ENCODE measurements at places on chromosomes 4 and X. TPM values are rescaled to one million over a fixed set of nuclear protein-coding genes. Genes with fewer than 3 reads are reported as not detected.

Gene SLC39A8
- 27.0 TPM for polyA plus RNA-seq

Gene ODAPH
- not detected for polyA plus RNA-seq

DNA sequence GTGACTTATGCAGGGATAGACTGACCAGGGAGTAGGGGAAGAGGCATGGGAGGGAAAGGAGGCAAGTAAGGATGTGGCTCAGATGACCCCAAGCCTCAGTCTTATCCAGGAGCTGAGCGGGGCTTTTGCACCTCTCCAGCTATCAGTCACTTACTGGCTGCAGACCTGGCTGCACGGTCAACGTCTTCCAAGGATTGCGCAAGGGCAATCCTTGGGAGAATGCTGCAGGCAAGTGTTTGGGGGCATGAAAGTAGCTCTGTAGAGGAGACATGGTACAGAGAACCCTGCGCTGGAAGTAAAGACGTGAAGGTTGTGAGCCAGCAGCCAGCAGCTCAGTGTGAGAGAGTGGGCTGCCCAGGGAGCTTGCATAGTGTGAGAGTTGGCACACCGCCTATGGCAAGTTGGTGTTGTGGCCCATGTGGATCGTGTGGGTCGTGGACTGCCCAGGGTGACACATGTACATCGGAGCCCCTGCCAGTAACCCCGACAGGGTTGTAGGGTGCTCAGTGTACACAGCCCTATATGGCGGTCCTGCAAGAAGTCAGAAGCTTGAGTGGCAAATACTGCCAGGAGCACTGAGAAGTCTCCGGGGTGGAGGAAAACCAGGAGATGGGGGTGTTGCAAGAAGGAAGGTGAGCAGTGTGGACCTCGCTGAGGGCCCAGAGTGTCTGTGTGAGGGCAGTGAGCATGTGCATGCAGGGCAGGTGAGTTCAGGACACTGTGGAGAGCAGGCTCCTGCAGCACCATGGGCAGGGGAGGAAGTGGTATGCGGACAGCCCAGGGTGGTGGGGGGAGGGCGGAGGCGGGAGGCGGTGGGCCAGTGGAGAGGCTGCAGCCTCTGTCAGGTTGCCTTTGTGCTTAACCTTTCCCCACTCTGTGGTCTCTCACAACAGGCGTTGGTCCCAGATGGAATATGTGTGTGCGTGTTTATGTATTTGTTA is 50.9 kb downstream of the KIT start:
- DNase-seq, result no peak

GRCh38 chrX:103919270-103919637 is 43.2 kb upstream of the TMSB15B start:
- DNase-seq, result no peak

- no peak for DNase-seq
Measured at GRCh38 chrX:65035446-65035770, 59.2 kb upstream of the ZC4H2 start.

GRCh38 chrX:21014326-21014725 is 359.9 kb upstream of the CNKSR2 start:
- DNase-seq, result no peak

Gene PNMA6F
- polyA plus RNA-seq, result 0.15 TPM

Gene LIMCH1
- polyA plus RNA-seq, result 108 TPM

- DNase-seq, result no peak
Measured at GRCh38 chrX:8868070-8868773, 67.0 kb upstream of the FAM9A start.

DNA sequence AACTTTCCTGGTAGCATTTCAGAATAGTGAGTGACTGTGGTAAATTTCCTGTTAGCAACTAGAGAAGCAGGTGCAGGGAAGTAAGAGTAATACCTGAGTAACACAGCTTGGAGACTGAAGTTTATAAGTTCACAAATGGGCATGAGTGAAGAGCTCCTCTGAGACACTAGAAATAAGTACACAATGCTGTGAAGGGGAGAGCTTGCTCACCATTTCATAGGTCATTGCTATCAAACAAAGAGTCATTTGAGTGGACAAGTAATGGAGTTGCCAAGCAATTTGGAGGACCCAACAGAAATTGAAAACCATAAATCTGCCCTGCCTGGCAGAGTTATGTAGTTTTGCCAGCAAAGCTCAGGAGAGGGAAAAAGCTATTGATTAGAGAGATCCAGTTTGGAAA is 523.6 kb downstream of the TRAM1L1 start:
- no peak for DNase-seq

GRCh38 chr4:115110191-115111181 is 2.9 kb downstream of the NDST4 start:
- peak; percentile 51 for DNase-seq

Gene UGT2B10
- not detected for polyA plus RNA-seq

- no peak for DNase-seq
Measured at GRCh38 chrX:55161581-55161980, 58.6 kb upstream of the PAGE5 start.

DNA sequence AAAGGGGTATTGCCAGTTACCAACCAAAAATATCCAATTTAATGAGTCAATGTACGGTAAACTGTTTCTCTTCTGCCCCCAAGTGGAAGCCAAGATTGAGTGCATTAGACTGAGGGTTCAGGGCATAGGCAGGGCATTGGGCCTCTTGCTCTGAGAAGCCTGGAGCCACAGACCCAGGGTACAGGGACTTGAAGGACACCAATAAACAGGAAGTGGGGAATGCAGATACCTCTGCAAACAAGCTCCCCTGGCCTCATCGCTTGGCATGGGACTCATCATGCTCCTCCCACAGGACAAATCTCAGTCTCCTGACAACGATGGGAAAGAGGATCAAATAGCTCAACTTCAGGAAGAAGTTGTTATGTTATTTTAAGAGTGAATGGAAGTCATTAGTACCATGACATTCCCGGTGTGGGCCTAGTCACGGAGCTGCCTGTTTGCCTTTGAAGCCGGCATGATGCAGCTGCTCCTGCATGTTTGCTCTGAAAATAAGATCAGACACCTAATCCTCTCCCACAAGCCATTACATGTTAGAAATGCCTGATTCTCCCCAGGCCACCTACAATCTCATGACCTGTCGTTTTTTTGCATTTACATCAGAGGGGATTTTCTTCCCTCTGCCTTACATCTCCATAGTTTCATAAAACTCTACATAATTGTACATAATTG is 224.2 kb downstream of the RCHY1 start:
- DNase-seq, result peak; percentile 32

Gene MND1
- polyA plus RNA-seq, result 23.2 TPM

- no peak for DNase-seq
Measured at GRCh38 chrX:72029483-72030411, 102.0 kb downstream of the RTL5 start.

DNA sequence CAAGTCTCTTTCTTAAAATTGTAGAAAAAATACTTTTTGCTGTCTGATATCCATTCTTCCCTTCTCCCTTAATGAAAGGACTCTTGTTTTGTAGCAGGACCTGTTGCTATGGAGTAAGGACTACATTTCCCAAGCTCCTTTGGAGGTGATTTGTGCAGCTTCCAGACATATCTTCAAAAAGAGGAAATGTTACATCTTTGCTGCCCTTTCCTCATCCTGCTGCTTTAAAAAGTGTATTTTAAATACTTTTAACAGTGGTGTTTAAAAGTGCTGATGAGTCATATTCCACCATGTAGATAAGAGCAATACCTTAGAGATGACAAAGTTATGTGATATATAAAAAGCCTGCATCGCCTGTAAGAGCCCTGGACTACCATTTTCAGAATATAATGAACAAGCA is 98.7 kb downstream of the CFAP299 start:
- DNase-seq, result no peak

DNA sequence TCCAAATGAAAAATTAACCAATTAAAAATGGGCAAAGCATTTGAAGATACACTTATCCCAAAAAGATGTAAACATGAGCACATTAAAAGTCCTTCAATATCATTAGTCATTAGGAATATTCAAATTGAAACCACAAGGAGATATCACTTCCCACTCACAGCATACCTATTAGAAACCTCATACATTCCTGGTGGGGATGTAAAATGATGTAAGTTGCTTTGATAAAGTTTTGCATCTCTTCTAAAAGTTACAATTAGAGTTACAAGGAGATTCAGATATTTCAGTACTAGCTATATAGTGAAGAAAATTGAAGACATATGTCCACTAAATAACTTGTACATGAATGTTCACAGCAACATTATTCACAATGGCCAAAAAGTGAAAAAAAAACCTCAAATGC is 1109.3 kb upstream of the LCORL start:
- no peak for DNase-seq

DNA sequence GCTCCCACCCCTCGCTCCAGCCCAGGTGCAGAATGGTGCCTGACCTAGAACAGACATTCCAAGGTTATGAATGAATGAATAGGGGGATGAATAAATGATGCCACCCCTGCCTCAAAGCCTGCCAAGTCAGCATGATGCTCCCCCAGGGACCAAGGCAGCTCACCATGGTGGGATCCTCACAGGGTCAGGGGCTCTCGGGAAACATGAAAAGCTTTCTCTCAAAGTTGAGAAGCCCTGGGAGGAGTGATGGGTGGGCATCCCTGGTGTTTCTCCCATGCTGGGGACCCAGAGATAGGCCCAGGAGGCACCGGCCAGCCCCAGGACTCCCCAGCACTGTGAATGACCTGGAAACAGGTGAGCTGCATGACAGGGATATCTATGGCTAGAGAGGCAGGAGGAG is 58.9 kb downstream of the HTRA3 start:
- no peak for DNase-seq

- DNase-seq, result no peak
Measured at GRCh38 chrX:153935326-153935851, 552 bp upstream of the NAA10 start.

DNA sequence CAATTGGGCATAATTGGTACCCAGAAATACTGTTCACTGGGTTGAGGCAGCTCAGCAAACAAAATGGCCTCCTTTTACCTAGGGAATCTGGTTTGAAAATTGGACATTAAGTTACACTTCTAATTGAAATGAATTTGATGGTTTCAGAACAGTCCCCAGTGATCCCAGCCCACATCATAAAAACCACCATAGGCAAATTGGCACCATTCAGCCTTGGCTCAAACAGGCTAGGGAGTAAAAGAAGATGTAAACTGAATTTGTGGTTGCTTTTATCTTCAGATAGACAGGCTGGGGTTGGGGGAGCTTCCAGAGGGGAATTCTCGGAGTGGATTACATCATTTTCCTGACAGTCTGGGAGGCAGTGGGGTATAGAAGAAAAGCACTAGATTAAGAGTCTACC is 576.5 kb downstream of the MID1IP1 start:
- DNase-seq, result no peak

- DNase-seq, result no peak
Measured at GRCh38 chr4:151227731-151228130, 49.2 kb upstream of the PRSS48 start.

DNA sequence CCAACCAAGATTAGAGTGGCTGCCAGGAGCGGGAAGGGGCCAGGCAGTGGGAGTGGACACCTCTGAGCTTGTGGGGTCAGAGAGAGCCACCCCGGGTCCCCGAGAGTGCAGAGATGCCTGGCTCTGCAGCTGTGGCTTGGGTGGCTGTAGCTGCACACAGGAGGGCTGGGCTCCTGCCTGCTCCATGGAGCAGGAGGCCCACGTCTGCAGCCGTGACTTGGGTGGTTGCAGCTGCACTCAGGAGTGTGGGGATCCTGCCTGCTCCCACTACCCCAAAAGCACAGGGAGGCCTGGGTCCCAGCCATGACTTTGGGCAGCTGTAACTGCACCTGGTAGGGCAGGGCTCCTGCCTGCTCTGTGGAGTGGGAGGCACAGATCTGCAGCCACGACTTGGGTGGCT is 28.7 kb upstream of the DIPK2B start:
- DNase-seq, result no peak

GRCh38 chrX:72052415-72053090 is 79.2 kb downstream of the RTL5 start:
- DNase-seq, result no peak

Gene GPC3
- polyA plus RNA-seq, result 1,396 TPM

- DNase-seq, result peak; percentile 67
Measured at GRCh38 chr4:212438-213188, 88.3 kb downstream of the ZNF718 start.

Gene PDLIM3
- polyA plus RNA-seq, result 6.1 TPM

Gene ATP2B3
- polyA plus RNA-seq, result 0.32 TPM

Gene SAGE1
- polyA plus RNA-seq, result not detected

Gene DMD
- polyA plus RNA-seq, result 17.3 TPM

GRCh38 chr4:71772592-71772991 is 11.3 kb downstream of the GC start:
- DNase-seq, result no peak

- no peak for DNase-seq
Measured at GRCh38 chrX:153075366-153075765, 3.1 kb downstream of the PNMA6A start.

- DNase-seq, result no peak
Measured at GRCh38 chr4:149203256-149204001, 612.2 kb downstream of the IQCM start.

Gene GAGE12F
- polyA plus RNA-seq, result not detected

Gene SPRY1
- polyA plus RNA-seq, result 83.5 TPM

- no peak for DNase-seq
Measured at GRCh38 chrX:68596871-68597270, 50.6 kb upstream of the STARD8 start.

DNA sequence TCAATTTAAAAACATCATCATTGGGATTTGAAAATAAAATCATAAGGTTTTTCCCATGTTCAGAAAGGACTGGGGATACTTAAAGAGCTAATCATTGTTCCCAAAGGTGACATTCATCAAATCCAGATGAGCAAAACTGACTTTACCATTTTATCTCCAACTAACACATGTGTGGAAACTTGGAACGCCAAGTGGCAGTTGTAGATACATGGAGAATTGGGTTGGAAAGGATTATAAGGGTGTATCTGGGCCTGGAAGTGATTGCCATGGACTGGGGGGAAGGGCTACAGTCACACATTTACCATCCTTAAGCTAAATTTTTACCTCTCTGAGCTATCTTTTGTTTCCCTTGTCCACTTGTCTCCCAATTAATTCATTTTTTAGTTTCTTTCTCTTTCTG is 203.4 kb downstream of the SLC39A8 start:
- DNase-seq, result no peak

GRCh38 chrX:82757614-82758013 is 750.5 kb upstream of the POU3F4 start:
- no peak for DNase-seq

DNA sequence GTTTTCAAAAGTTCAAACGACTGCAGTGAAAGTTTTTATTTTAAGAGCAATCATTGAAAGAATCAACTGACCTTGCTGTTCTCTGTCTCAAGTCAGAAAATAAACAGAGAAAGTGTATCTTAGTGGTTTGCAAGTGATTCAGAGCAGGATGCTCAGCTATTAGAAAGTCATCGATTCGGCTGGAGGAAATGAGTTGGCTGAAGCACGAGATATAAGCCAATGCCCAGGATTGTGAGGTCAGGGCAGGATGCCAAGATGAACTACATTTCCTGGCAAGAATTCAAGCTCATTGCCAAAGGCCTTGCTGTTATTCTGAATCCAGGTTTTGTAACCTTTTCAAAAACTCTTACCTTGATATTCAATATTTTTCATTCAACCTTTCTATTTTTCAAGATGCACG is 541.4 kb upstream of the BOD1L1 start:
- DNase-seq, result no peak

GRCh38 chr4:145956288-145956890 is 17.8 kb upstream of the ZNF827 start:
- DNase-seq, result no peak

GRCh38 chr4:174847801-174848427 is 18.9 kb upstream of the GLRA3 start:
- DNase-seq, result no peak

Gene SLITRK4
- 17.1 TPM for polyA plus RNA-seq

Data from renal cortex interstitium (tissue), 15 donors.